Activated naive CD4-positive, alpha-beta T cell treated with anti-CD3 and anti-CD28 coated beads for 36 hours (primary cell): ENCODE measurements at places on chromosomes 5 and 9. TPM values are rescaled to one million over a fixed set of nuclear protein-coding genes. Genes with fewer than 3 reads are reported as not detected.
A peak's percentile ranks its signal among the peaks of the same experiment; 100 is the strongest.

DNA sequence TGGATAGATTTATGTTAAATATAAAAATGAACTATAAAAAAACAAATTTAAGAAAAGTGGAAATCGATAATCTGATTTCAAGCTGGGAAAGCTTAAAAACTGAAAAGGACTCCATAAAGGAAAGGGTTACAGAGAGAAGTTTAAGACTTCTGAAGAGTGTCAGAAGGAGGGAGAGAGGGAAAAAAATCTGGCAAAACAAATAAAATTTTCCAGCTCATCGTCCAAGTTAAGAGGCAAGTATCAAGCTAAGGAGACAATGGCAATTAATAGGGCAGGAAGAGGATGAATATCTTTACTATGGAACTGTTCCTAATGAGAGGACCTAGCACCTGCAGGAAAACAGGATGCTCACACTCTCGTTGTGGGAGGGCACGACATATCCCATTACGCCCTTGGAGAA is 20.5 kb upstream of the HEXB start:
- no peaks in the 10 kb centered on the region for H3K4me1 ChIP-seq
- H3K4me3 ChIP-seq: no peak overlapping the region
- peaks cover 9% of the 10 kb centered on the region for H3K27me3 ChIP-seq

GRCh38 chr9:100217536-100217935 is 118.5 kb downstream of the INVS start:
- no peaks in the 10 kb centered on the region for H3K27me3 ChIP-seq
- H3K4me3 ChIP-seq: no peak overlapping the region
- peaks cover 2% of the 10 kb centered on the region for H3K36me3 ChIP-seq
- no peak overlapping the region for H3K27ac ChIP-seq
- H3K4me1 ChIP-seq: no peaks in the 10 kb centered on the region

DNA sequence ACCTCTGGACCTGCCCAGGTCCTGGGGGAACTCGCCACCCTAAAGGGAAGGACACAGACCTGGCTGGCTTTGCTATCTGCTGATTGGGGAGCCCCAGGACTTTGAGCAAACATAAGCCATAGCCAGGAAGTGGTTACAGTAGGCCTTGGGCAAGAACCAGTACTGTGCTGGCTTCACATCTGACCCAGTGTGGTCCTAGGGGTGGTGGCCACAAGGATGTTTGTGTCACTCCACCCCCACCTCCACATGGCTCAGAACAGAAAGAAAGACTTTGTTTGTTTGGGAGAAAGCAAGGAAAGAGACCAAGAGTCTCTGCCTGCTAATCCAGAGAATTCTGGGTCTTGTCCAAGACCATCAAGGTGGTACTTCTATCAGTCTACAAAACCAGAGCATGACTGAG is 334.2 kb downstream of the SPOCK1 start:
- DNase-seq: no peak
- H3K27me3 ChIP-seq: peaks cover 10% of the 10 kb centered on the region
- no peak overlapping the region for H3K4me3 ChIP-seq

GRCh38 chr9:97714435-97714834 is 17.3 kb upstream of the XPA start:
- peaks cover 20% of the 10 kb centered on the region for H3K4me1 ChIP-seq
- H3K36me3 ChIP-seq: no peaks in the 10 kb centered on the region

The PCDHA9 gene
- total RNA-seq: not detected

The NR5A1 gene
- not detected for total RNA-seq

GRCh38 chr9:98515506-98516204 is 193.1 kb downstream of the GABBR2 start:
- no peak for DNase-seq
- no peak overlapping the region for H3K27ac ChIP-seq
- H3K27me3 ChIP-seq: peaks cover 3% of the 10 kb centered on the region
- H3K36me3 ChIP-seq: no peaks in the 10 kb centered on the region
- no peaks in the 10 kb centered on the region for H3K4me1 ChIP-seq

- DNase-seq: peak; percentile 75
- peak overlapping the region; percentile 95 for H3K27ac ChIP-seq
- H3K4me3 ChIP-seq: peak overlapping the region; percentile 96
- H3K4me1 ChIP-seq: peaks cover 36% of the 10 kb centered on the region
- no peaks in the 10 kb centered on the region for H3K27me3 ChIP-seq
Measured at GRCh38 chr5:14870337-14871213, 1.0 kb downstream of the ANKH start.

DNA sequence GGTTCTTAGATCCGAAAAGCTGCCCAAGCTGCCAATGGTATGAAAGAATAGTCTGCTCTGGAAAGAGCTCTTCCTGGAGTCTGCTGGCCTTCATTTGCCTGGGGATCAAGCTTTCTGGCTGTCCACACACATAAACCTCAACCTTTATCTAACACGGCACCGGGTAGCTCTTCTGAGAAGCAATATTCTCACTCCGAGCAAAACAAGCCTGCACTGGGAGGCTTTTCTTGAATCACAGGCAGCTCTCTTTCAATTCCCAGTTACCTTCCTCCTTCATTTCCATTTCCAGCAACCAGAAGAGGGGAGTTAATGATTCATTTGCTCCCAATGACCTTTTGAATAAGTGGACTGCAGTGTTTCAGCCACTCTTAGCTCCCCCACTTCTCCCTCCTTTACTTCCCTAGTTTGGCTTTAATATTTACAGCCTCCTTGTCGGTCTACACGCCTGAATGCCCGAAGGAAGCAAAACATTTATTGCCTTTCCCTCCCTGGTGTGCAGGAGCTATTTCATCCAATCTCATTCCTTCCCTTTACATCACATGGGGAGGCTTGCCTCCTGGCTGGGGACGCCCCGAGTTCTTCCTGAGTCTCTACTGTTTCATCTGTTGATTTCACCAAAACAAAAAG is 187.1 kb downstream of the ARHGEF28 start:
- H3K4me3 ChIP-seq: no peak overlapping the region
- no peak overlapping the region for H3K27ac ChIP-seq
- DNase-seq: no peak
- H3K4me1 ChIP-seq: no peaks in the 10 kb centered on the region

The SPATA31C2 gene
- not detected for total RNA-seq

- no peaks in the 10 kb centered on the region for H3K4me1 ChIP-seq
- no peak overlapping the region for H3K4me3 ChIP-seq
- no peak for DNase-seq
- no peaks in the 10 kb centered on the region for H3K27me3 ChIP-seq
- no peak overlapping the region for H3K27ac ChIP-seq
Measured at GRCh38 chr5:8720506-8720905, 825.4 kb downstream of the SEMA5A start.

DNA sequence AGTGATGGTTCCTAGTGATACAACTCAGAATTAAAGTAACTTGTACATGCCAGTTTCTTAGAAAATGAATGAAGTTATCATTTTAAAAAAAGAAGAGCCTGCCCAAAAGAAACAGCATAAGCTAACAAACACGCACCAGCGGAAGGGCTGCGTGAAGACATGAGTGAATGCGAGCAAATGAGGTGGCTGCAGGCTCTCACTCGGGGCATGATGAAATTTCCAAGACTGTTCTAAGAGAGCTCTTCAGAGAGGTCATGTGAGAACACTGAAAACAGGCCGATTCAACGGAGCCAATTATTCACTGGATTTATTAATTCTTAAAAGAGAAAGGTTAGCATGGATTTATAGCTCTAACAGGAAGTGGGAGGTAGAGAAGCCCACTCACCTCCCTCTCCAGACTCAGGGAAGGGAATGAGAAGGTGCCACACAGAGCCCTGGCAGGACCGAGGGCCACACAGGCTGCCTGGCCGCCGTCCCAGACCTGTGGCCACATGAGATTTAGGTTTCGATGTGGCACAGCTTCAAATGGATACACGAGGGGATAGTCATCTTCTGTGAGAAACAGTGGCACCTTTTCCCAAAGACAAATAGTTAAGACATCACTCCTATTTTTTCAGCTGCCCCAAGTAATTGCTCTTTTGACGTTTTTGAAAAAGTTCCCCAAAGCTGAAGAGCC is 55.5 kb downstream of the HABP4 start:
- peaks cover 5% of the 10 kb centered on the region for H3K36me3 ChIP-seq
- H3K4me3 ChIP-seq: no peak overlapping the region
- no peaks in the 10 kb centered on the region for H3K27me3 ChIP-seq
